ENCODE measurements at places on chromosomes 11 and 22. TPM values are rescaled to one million over a fixed set of nuclear protein-coding genes. Genes with fewer than 3 reads are reported as not detected.

SULT4A1 gene
- total RNA-seq, result under 0.01 TPM

DNA sequence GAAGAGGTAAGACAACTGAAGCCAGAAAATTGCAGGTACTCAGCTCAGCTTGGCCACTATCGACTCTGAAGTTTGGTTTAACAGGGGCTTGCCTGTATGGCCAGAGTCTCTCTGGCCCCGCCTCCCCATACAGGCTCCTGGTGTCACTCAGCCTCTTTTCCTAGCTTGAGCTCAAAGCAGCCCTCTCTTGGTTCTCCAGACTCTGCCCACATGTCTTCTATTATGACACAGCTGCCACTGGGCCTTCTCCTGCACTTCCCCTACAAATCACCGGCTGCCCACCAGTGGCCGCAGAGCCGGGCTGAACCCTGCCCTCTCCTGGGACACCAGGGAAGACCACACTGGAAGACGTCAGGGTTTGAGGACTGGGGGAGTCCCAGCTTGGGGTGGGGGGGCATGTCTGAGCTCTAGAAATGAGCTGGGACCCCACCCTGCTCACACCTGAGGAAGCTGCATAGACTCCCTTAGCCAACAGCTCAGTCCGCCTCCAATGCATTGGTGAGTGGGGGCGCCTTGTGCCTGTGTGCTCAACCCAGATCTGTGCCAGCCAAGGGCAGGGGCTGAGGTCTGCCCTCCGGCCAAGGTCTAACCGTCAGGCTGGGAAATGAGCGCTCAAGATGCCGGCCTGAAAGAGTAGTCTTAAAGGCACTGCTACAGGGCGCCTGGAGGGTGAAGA lies 94.4 kb upstream of the LMO1 start:
- no peak for DNase-seq

TBX10 gene
- total RNA-seq, result not detected

DNA sequence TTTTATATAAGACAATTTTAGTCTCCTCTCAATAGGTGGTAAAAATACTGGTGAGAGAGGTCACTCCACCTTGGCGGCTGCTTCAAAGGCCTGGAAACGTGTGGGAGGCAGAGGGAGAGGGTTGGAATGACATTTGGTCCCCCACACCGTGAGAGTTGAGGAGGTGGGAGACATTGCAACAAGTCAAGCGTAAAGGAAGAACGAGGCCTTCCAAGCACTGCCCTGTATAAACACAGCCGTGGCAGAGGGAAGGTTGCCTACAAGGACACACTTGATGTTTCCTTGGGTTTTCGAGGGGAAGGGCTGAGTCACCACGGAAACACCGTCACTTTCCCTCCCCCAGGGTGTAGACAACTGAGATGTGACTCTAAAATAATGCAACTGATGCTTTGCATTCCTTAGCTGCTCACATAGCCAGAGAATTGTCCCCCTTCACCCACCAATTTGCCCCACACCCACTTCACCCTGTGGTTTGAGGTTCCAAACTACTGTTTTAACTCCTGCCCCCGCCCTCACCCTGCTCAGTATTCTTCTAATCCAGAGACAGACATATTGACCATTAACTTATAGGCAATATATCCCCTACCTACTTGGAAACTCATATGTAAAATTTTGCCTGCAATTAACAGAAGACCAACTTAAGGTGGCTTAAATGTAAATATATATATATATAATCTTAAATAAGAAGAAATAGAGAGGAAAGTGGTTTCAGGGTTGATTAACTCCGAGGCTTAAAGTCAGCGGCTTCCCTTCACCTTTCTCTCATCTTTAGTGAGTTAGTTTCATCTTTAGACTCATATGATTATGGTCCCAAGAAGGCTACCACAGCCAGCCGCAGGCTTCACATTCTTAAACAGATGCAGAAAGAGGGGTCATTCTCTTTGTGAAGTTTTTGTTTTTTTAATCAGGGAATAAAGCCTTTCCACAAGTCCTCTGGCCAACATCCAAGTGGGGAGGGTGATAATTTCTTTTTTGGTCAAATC lies 54.1 kb upstream of the BDNF start:
- DNase-seq, result no peak

DNA sequence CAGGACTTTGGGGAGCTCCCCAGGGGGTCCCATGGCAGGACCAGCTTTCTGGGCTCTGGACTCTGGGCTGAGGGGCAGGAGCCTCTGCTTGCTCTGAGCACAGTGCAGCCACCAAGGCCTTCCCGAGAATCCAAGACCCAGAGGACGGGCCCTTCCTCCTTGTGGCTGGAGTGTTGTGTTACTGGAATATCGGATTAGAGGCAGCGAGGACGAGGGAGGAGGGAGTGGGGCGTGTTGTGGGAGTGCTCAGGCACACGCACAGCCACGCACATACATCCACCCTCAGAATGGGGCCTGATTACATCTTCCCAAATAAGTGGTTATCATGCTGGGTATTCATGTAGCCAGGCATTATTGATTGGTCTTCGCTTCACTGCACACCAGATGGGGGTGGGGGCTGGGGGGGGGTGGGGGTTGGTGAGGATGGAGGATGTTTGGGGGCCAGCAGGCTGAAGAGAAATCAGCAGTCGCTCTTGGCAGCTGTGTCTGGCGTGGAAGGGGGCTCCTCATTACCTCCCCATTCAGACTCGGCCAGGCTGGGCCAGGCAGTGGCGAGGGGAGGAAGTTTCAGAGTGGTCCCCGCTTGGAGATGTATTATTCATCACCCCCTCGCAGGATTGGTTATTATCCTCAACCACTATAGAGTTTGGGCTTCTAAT lies 120.9 kb downstream of the ST3GAL4 start:
- DNase-seq, result no peak

Measured in fibroblast of lung (primary cell).